Placental epithelial cell (primary cell): ENCODE measurements at places on chromosomes 13 and 19. TPM values are rescaled to one million over a fixed set of nuclear protein-coding genes. Genes with fewer than 3 reads are reported as not detected.

Gene ZNF534
- not detected in 2 replicates for total RNA-seq

Gene SH2D3A
- total RNA-seq: 50.3 and 105 TPM in 2 replicates

Gene TMC4
- total RNA-seq: 0.11 and 5.5 TPM in 2 replicates

Gene CPB2
- 1.6 TPM in 1 of 2 replicates, not detected in the other for total RNA-seq

Gene MEIOSIN
- total RNA-seq: not detected in 2 replicates

Gene TMEM150B
- total RNA-seq: not detected in 2 replicates
